ENCODE measurements at places on chromosomes 7 and 10.

- DNase-seq = no peak
These were observed 42.7 kb downstream of the ZNF438 start for GRCh38 chr10:30988831-30989435.

GRCh38 chr10:17580885-17581284 is 36.3 kb downstream of the HACD1 start:
- no peak for DNase-seq

DNA sequence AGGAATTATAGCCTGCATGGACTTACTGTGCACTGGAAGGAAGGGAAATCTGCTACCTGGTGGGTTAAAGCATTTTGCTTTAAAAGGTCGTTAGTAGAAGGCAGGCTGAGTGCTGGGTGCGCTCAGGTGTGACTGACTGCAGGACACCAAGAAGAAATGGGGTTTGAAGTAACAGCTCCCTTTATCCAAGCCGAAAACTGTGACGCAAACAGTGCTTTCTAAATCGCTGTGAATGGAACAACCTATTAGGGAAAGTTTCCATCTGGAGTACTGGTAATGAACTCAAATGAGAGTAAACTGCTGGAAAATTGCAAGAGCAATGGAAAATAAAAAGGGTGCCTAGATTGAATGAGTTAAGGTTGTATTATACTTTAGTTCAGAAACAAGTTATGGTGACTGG is 95.3 kb downstream of the CNNM2 start:
- no peak for DNase-seq

GRCh38 chr10:128178302-128178958 is 52.2 kb upstream of the MKI67 start:
- DNase-seq = peak; percentile 13

DNA sequence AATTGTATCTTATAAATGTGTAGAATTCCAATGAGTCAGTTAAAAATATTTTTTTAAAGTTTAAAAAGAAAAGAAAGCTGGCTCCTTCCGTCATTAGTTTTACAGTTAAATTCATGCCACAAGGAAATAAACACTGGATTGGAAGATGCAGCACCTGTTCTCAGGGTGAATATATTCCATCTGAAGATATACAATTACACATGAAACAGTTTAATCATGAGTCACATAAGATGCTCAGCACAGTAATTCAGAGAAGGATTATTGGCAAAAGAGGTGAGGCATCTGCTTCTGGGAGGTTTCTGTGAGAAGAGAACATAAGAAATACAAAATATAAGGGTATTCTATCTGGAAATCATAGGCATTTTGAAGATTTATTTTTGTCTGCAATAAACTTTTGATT is 376.5 kb upstream of the SORCS1 start:
- DNase-seq = no peak

- no peak for DNase-seq
These were observed 35.5 kb upstream of the ZMIZ2 start for GRCh38 chr7:44713141-44713540.

DNA sequence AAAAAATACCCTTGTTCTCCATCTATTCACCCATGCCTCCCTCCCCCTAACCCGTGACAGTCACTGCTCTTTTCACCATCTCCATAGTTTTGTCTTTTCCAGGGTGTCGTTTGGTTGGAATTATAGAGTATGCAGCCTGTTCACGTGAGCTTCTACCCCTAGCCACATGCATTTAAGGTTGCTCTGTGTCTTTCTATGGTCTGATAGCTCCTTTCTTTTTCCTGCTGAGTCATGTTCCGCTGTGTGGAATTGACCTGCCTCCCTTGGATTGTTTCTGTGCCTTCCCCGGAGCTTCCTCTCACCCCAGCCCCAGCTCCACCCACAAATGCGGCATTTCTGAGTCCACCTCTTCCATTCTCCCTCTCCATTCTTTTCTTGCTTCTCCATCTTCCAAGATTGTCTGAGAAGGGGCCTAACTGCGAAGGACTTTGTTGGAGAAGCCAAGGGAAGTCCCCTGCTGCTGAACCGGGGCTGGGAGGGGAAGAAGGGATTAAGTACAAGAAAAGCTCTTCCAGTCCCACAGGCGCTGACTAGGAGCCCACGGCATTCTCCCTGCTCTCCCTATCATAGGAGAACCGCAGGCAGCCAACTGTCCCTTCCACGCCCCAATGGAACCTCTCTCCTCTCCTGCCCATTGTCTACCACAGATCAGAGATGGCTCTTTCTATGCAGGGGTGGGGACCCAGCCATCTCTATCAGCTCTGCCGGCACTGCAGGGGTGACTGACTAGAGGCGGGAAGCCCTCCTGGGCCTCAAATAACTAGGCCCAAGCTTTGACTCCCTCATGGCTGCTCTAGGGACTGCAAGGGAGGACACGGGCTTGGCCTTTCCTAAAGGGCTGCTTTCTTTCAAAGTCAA is 87.5 kb upstream of the ANLN start:
- DNase-seq = no peak

DNA sequence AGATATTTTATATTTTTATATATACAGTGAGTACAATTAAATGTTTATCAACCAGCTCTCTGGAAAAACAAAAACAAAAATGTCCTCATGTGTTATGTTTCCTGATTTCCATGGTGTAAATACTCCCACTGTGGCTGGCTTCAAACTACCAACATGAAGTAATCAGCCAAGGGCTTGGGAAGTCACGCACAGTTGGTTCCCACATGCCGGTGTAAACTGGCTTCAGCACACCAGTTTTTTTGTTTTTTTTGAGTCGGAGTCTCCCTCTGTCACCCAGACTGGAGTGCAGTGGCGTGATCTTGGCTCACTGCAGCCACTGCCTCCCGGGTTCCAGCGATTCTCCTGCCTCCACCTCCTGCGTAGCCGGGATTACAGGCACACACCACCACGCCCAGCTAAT is 11.8 kb downstream of the OSBPL3 start:
- no peak for DNase-seq

DNA sequence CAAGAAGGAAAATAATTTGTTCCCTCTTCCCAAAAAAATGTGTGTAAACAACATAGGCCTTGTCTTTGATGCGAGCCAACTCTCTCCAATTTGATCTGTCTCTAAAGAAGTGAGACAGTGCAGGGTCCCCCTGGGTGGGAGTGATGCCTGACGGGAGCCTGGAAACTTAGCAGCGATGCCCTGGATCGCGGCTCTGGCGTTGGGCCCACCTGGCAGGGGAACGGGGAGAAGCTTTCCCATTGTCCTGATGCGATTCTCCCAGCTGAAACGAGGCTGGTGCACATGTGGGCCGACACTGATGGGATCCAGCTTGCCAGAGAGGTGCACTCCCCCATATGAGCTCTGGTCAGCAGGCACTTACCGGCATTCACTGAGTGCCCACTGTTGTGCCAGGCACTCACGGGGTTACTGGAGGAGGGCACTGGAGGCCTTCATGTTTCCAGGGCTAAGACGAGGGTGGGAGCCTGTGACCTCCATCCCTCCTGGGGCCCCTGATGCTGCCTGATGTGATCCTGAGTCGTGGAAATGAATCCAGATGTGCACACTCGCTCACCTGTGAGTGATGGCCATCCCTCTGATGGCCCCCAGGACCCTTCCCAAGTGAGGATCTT is 132.8 kb downstream of the PTPN20 start:
- no peak for DNase-seq

DNA sequence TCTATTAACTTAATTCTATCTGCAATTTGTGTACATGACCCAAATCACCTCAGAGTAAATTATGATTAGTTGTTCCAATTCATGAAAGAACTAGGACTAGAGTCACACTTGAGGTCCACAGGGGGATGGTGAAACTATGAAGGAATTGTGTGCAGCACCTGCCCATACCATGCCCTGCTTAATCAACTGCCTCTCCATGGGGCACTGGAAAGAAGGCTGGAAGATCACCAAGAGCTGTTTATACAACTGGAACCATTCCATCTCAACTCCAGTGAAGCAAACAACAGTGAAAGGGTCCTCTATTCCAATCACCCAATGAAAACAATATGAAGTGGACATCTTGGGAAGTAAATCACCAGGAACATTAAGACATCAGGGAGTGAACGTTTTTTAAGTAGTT is 98.7 kb upstream of the SEMA3D start:
- DNase-seq = no peak

GRCh38 chr10:79401015-79401921 is 44.2 kb downstream of the ZCCHC24 start:
- no peak for DNase-seq

DNA sequence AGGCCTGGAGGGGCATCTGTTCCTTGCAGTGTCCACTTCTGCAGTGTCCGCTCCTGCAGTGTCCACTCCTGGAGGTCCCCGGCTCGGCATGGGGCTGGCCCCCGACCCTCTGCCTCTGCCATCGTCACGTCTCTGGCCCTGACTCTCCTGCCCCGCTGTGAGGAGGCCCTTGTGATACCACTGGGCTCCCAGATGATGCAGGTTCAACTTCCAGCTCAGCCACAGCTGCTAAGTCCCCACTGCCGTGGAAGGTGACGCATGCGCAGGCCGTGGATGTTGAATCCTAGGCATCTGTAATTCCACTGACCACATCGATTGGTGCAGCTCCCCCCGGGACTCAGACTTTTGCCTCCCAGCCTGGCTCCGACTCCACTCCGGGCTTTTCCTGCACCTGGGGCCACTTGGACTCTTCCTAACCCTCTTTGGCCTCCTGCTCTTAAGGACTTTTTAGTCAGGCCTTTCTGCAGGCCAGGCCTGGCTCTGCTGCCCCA is 95.1 kb downstream of the GLRX3 start:
- DNase-seq = no peak

DNA sequence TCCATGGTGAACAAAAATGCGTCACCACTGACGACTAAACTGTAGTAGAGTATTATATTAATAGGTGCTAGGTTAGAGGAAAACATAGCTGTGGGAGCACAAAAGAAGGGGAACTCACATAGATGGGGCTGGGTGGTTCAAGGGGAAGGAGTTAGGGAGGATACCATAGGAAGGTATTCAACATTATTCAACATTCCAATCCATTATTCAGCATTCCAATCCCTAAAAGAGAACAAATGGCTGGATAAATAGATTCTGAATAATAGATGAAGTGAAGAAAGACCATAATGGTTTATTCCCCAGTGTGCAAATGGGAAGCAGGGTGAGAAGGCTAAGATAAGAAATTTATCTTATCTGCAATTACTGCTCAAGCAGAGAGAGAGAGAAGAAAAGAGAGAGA is 61.4 kb downstream of the AASS start:
- no peak for DNase-seq

DNA sequence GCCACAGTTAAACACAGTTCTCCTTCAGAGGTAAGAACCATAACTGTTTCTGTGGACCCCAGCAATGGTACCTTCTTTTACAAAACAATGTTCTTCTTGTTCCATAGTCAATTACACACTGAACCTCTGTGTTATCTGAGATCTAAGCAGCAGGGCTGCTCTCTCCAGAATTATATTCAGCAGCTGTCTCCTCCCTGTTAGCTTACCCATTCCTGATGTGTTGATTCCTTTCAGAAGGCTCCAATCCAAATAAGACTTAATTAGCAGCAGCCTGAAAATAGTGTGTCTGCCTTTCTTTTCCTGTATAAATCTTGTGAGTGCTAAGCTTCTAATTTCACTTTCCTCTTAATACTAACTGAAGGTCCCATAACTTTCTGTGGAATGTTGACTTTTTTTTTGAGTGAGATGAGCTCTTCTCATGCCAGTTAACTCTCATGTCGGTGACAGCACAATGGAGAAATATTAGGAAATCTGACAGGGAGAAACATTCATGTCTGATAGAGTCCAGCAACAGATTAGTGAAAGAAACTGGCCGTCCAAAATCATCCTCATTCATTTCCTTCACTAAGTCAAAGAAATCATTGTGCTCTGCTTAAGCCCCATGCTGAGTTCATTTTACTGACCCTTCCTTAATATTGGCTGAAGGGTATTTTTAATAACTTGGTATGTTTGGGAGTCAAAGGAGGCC is 226.5 kb downstream of the PRKG1 start:
- no peak for DNase-seq

- no peak for DNase-seq
These were observed 541.8 kb downstream of the ETV1 start for GRCh38 chr7:13447637-13448036.

DNA sequence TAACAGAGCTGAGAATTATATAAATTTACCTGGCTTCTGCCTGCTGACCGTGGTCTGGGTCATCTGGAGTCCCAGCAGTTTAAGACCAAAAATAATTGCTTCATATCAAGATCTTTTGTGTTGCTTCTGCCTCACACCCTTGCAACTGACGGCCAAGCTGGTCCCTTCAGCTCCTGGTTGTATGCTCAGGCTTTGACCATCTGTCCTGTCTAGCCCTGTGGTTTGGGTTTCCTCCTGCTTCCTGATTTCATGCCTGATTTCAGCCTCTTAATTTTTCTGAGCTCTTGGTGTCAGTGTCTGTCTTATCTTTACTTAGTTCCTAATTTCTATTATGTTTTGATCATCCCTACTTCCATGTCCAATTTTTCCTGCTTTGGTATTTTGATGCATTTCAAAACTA is 87.9 kb upstream of the PLXDC2 start:
- no peak for DNase-seq

DNA sequence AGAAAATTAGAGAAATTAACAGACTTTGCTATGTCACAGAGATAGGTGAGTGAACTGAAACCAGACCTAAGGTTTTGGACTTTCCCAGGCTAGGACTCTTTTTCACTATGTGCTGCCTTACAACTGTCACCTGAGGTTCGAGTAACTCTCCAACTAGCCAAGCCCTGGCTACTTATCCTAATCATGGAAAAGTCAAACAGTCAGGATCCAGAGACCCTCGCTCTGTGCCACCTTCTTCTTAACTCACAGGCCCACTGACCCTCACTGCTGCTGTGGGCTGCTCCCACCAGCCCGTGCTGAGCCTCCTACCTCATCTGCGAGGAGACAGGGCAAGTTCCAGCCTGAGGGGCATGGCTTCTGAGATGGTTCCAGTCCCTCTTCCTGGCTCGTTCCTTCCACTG is 211.4 kb upstream of the KLF14 start:
- no peak for DNase-seq

DNA sequence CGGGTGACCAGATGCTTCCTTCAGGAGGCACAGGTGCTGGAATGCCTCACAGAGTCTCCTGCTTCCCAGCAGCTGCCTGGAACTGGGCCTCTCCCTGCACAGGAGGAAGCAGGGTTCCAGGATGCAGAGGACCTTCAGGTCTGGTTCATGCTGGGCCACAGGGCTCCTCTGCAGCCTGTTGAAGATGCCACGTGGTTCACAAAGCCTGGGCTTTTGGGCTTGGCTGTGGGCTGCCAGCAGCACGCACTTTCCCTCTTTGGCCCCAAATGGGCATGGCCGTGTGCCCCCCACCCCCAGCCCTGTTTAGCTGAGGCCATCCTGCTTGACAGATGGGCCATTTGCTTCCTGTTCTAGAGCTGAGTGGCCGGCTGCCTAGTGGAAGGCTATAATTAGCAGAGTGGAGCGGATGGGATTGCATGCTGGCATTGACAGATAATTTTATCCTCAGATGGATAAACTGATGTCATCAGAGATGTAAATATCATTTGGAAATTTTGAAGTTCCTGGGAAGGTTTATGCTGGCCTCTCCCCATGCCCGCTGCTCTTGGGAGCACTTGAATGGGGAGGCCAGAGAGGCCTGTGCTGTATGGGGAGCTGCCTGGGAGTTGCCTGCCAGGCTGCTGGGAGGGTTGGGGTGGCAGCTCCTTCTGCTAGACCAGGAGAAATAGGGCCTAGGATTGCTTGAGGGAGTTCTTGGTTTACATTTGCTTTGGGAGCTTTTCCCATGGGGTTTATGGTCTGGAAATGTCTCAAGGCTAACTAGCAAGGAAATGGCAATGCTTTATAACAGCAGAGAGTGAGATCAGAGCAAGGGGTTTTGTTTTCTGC is 28.2 kb downstream of the TSPAN15 start:
- no peak for DNase-seq

- DNase-seq = no peak
These were observed 180.8 kb upstream of the TNS3 start for GRCh38 chr7:47762746-47763062.

GRCh38 chr7:79034730-79035129 is 418.7 kb downstream of the MAGI2 start:
- DNase-seq = no peak
